Left renal cortex interstitium (tissue), 4 donors: ENCODE measurements at places on chromosomes 13 and 19.

DNA sequence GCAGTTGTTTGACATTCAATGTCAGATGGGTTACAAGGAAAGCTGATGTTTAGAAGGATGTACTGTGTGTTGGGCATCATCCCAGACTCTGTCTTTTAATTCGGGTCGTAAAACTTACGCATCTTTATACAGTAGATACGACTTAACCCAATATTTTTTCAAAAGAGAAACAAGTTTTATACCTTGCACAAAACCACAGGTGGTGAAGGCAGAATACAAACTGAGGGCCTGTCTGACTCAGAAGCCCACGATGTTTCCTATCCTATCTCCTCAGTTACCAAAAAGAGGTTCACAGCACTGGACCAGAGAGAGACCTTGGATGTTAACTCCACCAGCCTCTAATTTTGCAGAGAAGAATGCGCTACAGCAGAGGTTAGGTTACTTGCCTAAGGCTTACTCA, 477.0 kb downstream of the FOXO1 start:
- no peak for DNase-seq

GRCh38 chr19:16457954-16458331, 13.8 kb downstream of the EPS15L1 start:
- DNase-seq, result no peak

DNA sequence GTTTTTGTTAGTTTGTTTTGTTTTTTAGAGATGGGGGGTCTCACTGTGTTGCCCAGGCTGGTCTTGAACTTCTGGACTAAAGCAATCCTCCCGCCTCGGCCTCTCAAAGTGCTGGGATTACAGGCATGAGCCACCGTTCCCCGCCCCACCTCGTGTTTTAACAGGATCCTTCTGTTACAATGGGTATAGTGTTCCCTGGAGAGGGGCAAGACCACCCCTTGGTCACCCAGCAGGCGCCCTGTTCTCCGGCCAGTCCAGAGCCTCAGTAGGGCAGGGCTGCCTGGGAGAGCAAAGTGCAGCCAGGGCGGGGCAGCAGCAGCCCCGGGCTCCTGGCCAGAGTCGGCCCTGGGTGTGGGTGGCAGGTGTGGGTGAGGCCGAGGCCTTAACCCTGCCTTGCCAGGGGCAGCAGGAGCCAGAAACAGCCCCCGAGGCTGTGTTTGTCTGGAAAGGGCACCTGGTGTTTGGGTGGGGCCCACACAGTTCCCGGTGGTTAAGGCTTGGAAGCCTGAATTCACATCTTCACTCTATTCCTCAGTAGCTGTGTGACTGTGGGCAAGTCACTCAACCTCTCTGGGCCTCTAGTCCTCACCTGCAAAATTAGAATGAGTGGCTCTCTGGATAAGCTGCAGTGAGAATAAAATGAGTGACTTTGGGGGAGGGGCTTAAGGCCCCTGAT, 7.2 kb downstream of the VASP start:
- DNase-seq, result no peak

GRCh38 chr19:14416817-14417231, 2.3 kb downstream of the DDX39A start:
- DNase-seq, result no peak

DNA sequence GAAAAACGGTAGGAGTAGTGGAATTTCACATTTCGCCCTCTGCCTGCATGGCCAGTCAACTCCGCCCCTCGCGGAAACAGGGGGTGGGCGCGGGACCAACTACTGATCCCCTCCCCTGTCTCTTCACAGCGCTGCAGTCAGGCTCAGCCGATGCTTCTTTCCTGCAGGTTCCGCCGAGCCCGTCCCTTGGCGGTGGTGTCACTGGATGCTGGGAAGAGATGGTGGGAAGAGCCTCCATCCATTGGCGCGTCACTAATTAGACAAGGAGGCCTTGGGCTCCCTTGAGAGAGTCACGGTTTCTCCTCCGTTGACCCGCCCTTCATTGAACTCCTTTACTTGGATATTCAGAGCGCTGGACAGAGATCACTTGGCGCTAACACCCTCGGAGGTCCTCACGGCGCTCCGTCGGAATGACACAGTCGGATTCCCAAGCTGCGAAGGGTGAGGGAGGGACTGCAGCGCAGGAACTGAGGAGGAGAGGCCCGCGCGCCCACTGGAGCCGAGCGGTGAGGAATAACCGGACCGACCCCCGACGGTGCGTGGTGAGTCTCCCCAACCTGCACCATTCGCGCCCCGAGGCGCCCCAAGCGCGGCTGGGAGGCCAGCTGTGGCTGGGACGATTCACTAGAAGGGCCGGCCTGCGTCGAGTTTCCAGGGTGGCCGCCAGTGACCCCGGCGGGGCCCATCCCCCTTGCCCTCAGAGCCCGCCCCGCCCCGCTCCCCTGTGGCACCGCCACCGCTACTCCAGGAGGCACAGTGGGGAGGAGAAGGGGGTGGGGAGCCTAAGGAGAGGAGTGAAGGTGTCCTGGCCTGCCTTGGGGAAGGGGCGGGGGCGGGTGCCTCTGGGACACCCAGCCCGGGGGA, 11.2 kb upstream of the CEACAM21 start:
- DNase-seq, result no peak
